Posterior cingulate gyrus (tissue), 11 donors: ENCODE measurements at places on chromosomes 6 and 20.

DNA sequence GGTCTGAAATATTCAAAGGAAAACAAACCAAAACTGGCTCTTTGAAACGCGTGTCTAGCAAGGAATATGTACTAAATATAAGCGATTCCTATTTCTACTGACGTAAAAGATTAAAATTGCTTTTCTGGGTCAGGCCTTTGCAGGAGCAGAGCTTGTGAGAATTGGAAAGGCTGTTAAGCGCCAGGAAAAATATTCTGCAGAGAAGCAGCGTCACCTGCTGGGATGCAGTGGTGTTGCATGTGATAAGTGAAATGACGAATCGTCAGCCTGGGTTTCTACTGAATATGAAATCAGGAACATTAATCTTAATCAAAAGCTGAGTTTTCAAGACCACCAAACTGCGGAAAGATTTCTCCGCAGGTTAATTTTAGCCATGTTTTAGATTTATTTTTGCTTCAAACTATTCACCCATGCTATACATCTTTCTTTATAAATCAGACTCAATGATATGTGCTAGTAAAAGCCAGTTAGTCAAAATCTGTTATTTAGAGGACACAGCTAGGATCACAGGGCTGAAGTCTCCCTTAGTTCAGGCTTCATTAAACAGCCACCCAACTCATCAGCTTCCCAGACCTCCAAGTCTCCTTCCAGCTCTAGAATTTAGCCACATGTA, 67.4 kb downstream of the ALDH8A1 start:
- DNase-seq, result peak; percentile 95

DNA sequence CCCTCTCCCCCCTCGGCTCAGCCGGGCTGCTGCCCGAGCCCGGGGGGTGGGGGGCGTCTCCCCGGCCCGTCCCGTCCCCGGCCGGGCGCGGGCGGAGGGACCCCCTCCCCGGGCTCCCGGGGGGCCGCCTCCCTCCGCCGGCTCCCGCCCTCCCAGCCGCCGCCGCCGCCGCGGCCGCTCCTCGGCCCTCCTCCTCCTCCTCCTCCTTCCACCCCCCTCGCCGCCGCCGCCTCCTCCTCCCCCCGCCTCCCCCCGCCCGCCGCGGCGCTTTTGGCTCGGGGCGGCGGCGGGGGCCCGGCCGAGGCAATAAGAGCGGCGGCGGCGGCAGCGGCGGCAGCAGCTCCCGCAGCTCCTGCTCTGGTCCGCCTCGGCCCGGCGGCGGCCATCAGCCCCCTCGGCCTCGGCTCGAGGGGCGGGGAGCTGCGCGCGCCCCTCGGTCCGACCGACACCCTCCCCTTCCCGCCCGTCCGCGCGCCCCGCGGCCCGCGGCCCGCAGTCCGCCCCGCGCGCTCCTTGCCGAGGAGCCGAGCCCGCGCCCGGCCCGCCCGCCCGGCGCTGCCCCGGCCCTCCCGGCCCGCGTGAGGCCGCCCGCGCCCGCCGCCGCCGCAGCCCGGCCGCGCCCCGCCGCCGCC, 38.7 kb downstream of the GNAS start:
- peak; percentile 67 for DNase-seq

GRCh38 chr6:167058261-167058660, 59.1 kb downstream of the CEP43 start:
- no peak for DNase-seq

- peak; percentile 82 for DNase-seq
Observed at GRCh38 chr6:108782179-108783041, 65.8 kb upstream of the ARMC2 start.

GRCh38 chr6:81906041-81906440, 153.6 kb upstream of the TENT5A start:
- no peak for DNase-seq

DNA sequence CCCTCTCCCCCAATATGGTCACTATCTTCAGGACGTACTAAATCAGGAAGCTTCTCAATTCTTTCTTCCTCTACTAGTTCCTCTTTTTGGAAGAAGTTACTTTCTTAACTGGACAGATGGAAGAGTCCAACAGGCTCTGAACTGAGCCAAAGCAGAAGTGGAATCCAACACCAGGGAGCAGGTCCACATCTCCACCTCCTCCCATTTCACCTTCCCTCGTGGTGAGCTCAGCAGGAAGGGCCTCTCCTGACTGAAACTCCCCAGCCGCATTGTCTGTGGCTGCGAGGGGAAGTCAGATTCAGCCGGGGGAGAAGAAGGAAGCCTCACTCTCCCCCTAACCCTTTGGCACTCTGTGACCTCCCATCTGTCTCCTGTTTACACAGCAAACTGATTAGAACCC, 63.8 kb upstream of the UST start:
- no peak for DNase-seq

DNA sequence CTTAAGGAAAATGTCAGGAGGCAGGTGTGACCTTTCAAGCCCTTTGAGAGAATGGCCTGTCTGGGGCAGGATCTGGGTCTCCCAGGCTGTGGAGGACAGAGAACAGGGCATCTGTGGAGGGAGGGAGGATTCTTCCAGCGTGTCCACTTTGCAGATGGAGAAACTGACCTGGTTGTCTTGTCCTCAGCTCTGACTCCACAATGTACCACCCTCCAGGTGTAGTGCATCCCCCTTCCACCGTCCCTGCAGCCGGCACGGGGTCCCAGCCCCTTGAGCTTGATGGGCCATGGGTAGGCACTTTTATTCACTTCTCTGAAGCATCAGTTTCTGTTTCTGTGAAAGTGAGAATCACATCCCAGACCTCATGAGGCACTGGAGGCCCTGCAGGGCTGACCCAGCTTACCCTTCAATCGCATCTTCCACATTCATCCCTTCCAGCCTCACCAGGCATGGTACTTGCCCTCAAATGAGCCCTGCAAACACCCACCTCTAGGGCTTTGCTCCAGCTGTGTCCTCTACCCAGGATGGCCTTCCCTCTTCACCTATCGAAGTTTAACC, 4.6 kb upstream of the TGM2 start:
- no peak for DNase-seq

DNA sequence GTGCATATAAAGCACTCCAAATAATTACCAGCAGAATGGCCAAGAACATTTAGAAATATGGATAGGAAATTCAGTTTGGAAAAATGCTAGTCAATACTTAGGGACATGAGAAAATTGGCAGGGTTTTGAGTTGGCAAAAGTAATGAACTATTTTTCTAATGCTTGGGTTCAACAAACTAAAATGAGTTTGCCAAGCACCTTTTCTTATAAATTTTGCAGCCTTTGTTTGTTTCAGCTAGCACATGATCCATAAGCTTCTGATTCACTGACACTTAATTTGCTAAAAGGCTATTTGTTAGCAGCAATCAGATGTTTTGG, 324.8 kb downstream of the QKI start:
- no peak for DNase-seq

DNA sequence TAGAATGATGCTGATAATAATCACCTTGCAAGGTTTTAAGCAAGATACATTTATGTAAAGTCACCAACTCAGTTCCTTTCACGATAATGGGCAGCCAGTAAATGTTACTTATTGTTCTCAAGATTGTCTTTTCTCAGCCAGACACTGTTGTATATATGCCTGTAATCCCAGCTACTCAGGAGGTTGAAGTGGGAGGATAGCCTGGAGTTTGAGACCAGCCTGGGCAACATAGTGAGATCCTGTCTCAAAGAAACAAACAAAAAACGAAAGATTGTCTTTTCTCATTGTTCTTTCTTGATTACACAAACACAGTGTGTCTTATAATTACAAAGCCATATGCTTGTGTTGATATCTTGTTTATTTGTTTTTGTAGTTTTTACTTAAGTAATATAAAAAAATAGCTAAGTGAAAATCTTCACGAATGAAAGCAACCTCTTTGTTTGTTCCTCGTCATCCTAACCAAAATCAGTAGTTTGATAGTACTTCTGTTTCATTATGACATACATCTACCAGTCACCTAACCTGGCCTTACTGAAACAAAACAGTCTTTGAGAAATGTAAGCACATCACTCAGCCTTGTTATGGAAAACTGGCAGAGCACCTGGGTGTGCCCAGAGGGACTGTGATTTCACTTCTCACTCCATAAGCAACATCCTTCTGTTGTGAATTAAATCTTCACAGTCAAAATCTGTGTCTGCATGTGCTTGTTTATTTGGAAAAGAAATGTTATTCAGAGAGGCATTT, 436.2 kb upstream of the SOX4 start:
- DNase-seq, result no peak

- no peak for DNase-seq
Observed at GRCh38 chr20:57930351-57930750, 220.5 kb upstream of the PMEPA1 start.

DNA sequence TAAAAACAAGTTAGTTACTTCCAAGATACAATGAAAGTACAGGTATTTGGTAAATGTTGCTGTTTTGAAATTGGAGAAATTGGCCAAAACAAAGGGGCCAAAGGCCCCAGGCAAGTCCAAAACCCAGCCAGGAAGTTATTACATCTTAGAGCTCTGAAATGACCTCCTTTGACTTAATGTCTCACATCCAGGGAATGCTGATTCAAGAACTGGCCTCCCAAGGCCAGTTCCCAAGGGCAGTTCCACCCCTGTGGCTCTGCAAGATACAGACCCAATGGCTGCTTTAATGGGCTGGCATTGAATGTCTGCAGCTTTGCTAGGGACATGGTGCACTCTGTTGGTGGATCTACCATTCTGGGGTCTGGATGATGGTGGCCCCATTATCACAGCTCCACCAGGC, 217.3 kb upstream of the FKBP1C start:
- no peak for DNase-seq

DNA sequence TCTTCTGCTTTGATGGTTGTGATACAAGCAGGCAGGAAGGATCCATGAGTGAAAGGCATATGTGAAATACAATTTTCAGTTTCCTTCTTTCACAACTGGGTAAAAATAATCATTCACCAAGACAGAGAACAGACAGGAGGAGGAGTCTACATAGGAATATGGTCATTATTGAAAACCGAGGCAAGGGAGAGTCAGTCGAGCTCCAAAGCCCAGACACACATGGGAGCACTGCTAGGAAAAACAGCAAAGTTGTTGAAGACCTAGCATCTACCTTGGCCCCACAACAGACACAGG, 260.6 kb downstream of the ERMARD start:
- DNase-seq, result no peak

GRCh38 chr6:157644043-157644810, 178.8 kb upstream of the SNX9 start:
- DNase-seq, result peak; percentile 57

GRCh38 chr6:74458536-74458935, 747.3 kb downstream of the COL12A1 start:
- DNase-seq, result no peak

DNA sequence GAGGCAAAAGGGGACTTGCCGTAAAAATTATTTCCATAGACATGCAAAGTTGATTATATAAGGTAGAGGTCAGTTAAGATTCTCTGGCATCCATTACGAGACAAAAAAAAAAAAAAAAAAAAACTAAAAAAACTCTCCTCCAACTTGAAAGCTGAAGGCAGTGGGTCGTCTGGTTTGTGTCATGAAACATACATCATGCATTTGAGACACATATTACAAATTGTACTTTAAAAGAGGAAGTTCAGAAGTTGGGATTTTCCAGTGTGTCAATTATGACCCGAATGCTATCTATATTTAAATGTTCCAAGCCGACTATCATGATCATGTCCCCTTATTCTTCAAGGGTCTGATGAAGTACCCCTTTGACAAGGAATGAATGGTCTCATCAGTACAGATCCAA, 125.1 kb downstream of the ZNF217 start:
- no peak for DNase-seq

- no peak for DNase-seq
Observed at GRCh38 chr20:17990278-17990972, 21.6 kb downstream of the MGME1 start.

- DNase-seq, result no peak
Observed at GRCh38 chr6:56851074-56851473, 103.8 kb upstream of the BEND6 start.

DNA sequence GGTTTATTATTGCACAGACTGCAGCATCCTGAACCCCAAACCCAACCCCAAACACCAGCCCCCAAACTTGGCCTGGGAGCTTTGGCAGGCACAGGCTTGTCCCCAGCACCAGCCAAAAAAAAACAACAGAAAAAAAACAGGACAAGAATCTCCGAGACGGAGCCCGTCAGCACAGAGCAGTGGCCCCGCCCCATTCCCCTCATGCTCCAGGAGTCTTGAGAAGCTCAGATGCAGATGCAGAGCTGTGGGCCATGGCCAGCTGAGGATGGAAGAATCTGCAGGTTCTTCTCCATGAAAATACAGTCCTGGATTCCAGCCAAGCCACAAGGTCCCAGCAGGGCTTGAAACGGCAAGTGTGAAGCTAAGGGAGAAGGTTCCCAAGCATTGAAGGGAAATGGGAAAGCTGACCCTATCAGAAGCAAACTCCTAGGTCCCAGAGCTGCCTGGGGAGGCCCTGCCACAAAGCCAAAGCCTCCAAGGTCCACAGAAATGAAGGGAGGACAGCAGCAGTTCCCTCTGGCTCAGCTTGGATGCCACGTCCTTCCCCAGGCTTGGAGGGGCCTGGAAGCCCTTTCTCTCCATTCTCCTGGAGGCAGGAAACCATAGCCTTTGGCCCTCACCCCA, 75.2 kb downstream of the JPH2 start:
- DNase-seq, result no peak

GRCh38 chr6:134020968-134021367, 31.5 kb downstream of the SLC2A12 start:
- DNase-seq, result no peak

GRCh38 chr6:45647341-45648261, 269.9 kb upstream of the SUPT3H start:
- DNase-seq, result no peak

DNA sequence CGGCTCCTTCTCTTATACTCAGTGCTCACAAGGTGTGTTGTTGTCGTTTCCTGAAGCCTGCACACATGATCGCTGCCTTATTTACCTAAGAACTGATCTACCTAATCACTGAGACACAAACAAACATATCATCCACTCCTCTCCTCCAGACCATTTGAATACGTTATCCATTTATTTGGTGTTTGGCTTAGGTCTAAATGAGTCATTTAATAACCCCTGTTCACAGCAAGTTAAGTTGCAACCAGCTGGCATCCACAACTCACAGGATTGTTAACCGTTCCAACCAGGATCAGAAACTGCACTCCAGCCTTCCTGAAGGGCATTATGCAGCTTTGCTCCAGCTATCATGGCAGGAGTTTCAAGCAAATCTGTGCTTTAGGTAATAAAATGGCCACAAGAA, 511.1 kb upstream of the MAP3K7 start:
- DNase-seq, result no peak

- DNase-seq, result no peak
Observed at GRCh38 chr6:74057326-74057725, 361.3 kb downstream of the CD109 start.

- peak; percentile 92 for DNase-seq
Observed at GRCh38 chr6:41733707-41734665, 1.4 kb downstream of the TFEB start.

- no peak for DNase-seq
Observed at GRCh38 chr6:48859562-48860123, 603.4 kb downstream of the MMUT start.

GRCh38 chr20:33864324-33864963, 53.3 kb downstream of the CHMP4B start:
- DNase-seq, result no peak
